ENCODE measurements at places on chromosomes 2 and 18. TPM values are rescaled to one million over a fixed set of nuclear protein-coding genes. Genes with fewer than 3 reads are reported as not detected.

DNA sequence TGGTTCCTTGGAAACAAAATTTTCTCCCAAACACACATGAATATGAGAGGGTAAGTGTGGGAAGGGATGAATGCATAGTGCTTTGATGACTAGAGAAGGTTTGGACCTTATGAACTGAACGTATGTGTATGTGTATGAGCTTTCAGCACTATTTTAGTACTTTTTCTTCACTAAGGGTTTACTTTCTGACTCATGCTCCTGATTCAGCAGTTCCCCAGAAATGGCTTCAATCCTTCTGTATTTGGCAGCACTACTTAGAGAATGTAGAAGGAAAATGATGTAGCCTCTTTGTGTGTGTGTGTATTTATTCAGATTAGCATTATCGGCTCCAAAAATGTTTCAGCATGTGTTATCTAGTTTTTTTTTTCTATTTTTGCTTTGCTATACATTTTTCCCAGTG is 22.2 kb downstream of the KCNJ3 start:
- DNase-seq, result no peak

DNA sequence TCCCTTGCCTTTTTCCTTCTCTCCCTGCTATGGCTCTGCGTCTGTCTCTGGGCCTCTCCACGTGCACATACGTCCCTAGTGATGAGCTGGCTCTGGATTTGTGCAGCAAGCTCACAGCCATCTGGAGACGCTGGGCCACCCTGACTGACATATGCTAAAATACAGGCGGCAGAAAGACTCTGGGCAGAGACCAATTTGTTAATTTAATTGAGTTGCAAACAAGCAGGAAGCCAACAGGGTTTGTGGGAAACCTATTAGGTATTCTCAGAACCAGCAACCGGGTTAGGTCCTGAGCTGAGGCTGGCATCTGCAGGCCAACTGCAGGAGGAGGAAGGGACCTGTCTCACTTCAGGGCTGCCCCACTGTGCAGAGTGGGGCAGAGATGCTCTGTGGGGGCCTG is 53.5 kb upstream of the SMAD2 start:
- DNase-seq, result no peak

GRCh38 chr2:168766600-168766999 is 35.8 kb upstream of the NOSTRIN start:
- no peak for DNase-seq

DNA sequence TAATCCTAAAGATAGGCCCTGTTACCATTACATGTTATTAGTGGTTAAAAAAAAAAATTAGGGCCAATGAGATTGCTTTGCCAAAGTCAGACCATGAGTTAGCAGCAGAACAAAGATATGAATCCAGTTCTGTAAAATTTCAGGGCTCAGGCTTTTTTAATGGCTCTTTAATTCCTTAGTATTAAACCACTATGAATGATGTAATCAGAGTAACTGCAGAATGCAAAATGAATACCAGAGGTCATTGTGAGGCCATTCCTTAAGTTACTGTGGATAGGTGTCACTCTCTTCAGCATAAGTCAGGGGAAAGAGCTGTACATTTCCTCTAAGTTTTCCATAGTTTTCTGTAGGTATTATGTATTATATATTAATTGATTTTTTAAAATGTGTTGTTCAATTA is 42.2 kb upstream of the TBR1 start:
- DNase-seq, result no peak

GRCh38 chr18:72456802-72457201 is 87.3 kb downstream of the CBLN2 start:
- DNase-seq, result no peak

- DNase-seq, result no peak
Observed at GRCh38 chr18:21702602-21703001, 2.0 kb downstream of the ABHD3 start.

DNA sequence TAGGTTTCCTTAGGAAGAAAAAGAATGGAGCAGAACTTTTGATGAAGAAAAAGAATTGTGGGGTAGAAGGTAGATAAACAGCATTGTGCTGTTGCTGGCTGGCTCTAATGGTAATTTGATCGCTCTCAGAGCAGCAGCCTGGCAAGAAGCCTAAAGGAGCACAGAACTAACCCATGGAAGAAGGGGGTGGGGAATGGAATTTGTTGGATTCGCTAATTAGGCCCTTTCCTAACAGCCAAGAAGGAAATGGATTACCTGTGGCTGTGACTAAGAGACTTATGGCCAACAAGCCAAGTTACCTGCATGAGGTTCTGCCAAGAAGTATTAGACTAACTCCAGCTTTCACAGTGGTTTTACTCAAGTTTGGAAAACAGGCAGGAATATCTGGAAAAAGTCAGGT is 210.6 kb downstream of the IKZF2 start:
- DNase-seq, result no peak

GRCh38 chr2:68692511-68692910 is 42.1 kb upstream of the ARHGAP25 start:
- DNase-seq, result peak; percentile 57

KIF5C gene
- polyA plus RNA-seq, result 0.04 TPM

MTA3 gene
- polyA plus RNA-seq, result 2.0 TPM

CCDC68 gene
- not detected for polyA plus RNA-seq

IL37 gene
- not detected for polyA plus RNA-seq

LHCGR gene
- polyA plus RNA-seq, result not detected

Data from CD14-positive monocyte (primary cell).